ENCODE measurements at places on chromosomes 5 and 9. TPM values are rescaled to one million over a fixed set of nuclear protein-coding genes. Genes with fewer than 3 reads are reported as not detected.

CMYA5 gene
- total RNA-seq: 0.66 TPM

PDZD2 gene
- total RNA-seq: 1.8 TPM

PRDM9 gene
- total RNA-seq: not detected

DNA sequence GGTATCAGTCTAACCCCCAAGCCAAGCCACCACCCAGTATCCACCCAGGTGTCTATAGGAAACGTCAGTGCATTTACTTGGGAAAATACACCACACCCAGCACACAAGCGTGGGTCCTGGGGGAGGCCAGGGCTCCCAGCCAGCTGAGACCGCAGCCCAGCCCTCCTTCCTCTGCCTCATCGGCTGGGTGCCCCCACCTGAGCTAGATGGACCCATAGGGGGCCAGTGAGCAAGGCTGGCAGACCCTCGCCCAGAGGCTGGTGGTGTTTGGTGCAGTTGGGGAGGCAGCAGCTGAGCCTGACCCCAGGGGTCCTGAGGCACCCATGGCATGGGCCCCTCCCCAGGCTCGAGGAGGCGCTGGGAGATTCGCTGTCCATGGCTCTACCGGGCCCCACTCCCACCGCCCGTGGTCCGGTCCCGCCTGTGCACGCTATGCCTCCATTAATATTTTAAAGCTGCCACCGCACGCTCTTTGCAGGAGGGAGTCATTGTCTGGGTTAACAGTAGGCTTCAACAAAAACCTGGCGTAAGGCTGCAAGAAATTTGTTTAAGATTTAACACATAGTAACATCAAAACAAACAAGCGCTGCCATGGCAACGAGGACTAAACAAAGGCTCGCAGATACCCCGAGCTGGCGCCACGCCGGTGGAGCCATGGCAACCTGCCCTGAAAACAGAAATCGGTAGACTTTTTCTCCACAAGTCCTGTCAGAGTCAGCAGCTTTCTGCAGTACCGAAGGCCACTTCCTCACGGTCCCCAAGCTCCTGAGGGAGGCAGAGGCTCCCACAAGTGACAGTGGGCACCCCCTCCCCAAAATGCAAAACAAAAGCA, 20.6 kb downstream of the TPPP start:
- no peaks in the 10 kb centered on the region for H3K36me3 ChIP-seq
- H3K4me3 ChIP-seq: no peak overlapping the region
- peak; percentile 69 for DNase-seq
- no peaks in the 10 kb centered on the region for H3K27me3 ChIP-seq

DNA sequence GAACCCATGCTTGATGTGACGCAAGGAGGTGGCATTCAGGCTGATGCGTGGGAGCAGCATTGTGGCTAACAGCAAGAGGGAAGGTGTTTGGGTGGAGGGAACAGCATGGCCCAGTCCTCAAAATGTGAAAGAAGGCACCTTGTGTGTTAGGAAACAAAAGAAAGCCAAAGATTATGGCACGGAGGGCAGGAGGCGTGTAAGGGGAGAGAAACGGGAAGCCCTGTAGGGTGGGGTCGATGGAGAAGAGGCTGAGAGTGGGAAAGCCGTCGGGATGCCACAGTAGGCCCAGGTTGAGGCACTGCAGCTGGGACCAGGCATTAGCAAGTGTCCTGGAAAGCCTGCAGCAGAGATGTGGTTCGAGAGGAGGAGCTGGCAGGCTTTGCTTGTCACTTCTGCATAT, 241.1 kb downstream of the GADD45G start:
- peaks cover 6% of the 10 kb centered on the region for H3K4me1 ChIP-seq
- no peak overlapping the region for H3K27ac ChIP-seq
- no peaks in the 10 kb centered on the region for H3K36me3 ChIP-seq
- no peak overlapping the region for H3K4me3 ChIP-seq
- DNase-seq: no peak

GRCh38 chr9:89696780-89697179, 92.0 kb downstream of the GADD45G start:
- no peak for DNase-seq
- H3K36me3 ChIP-seq: no peaks in the 10 kb centered on the region
- H3K4me1 ChIP-seq: no peaks in the 10 kb centered on the region
- no peak overlapping the region for H3K27ac ChIP-seq
- H3K4me3 ChIP-seq: no peak overlapping the region

DNA sequence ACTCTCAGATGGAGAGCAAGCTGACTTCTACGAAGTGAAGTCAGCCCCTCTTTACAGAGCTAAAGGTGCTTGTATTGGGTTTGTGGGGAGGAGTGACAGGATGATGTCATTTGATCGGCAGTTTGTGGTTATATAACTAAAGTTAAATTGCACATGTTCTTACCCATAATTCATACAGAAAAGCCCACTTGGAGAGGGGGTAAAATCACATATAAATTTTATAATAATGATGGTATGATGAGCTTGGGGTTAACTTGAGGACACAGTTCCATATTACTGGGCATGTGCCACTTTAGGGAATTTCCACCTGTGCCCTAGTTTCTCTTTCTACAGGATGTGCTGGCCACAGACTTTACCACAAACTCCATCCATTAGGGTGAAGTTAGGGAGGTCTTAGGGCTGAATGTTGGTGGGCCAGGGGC, 1178.6 kb upstream of the CDH9 start:
- no peak overlapping the region for H3K27ac ChIP-seq
- no peaks in the 10 kb centered on the region for H3K4me1 ChIP-seq
- no peaks in the 10 kb centered on the region for H3K36me3 ChIP-seq
- no peaks in the 10 kb centered on the region for H3K27me3 ChIP-seq

GRCh38 chr5:10704949-10705621, 55.9 kb downstream of the DAP start:
- no peak for DNase-seq
- H3K27me3 ChIP-seq: no peaks in the 10 kb centered on the region
- no peaks in the 10 kb centered on the region for H3K36me3 ChIP-seq
- H3K27ac ChIP-seq: no peak overlapping the region

- H3K27ac ChIP-seq: no peak overlapping the region
- H3K4me3 ChIP-seq: no peak overlapping the region
- H3K36me3 ChIP-seq: no peaks in the 10 kb centered on the region
- no peaks in the 10 kb centered on the region for H3K4me1 ChIP-seq
Observed at GRCh38 chr9:72173080-72173479, 23.8 kb downstream of the GDA start.

All from colonic mucosa (tissue), 4 donors.